ENCODE measurements at places on chromosomes 16 and 17. TPM values are rescaled to one million over a fixed set of nuclear protein-coding genes. Genes with fewer than 3 reads are reported as not detected.

Gene PPY
- polyA plus RNA-seq, result not detected

Gene CYB561
- 13.0 TPM for polyA plus RNA-seq

Gene OTOP2
- not detected for polyA plus RNA-seq

Gene MT1A
- 0.82 TPM for polyA plus RNA-seq

Gene DRC3
- 1.2 TPM for polyA plus RNA-seq

Gene FBXL19
- polyA plus RNA-seq, result 5.9 TPM

Gene CD68
- 58.2 TPM for polyA plus RNA-seq

Gene GALNS
- polyA plus RNA-seq, result 6.3 TPM

DNA sequence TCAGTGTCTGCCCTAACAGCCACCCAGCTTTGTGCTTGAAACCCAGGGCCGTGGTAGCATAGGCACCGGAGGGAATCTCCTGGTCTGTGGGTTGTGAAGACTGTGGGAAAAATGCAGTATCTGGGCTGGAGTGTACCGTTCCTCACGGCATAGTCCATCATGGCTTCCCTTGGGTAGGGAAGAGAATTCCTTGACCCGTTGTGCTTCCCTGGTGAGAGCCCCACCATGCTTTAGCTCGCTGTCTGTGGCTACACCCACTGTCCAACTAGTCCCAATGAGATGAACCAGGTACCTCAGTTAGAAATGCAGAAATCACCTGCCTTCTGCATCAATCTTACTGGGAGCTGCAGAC is 67.3 kb downstream of the ATF7IP2 start:
- DNase-seq, result no peak

DNA sequence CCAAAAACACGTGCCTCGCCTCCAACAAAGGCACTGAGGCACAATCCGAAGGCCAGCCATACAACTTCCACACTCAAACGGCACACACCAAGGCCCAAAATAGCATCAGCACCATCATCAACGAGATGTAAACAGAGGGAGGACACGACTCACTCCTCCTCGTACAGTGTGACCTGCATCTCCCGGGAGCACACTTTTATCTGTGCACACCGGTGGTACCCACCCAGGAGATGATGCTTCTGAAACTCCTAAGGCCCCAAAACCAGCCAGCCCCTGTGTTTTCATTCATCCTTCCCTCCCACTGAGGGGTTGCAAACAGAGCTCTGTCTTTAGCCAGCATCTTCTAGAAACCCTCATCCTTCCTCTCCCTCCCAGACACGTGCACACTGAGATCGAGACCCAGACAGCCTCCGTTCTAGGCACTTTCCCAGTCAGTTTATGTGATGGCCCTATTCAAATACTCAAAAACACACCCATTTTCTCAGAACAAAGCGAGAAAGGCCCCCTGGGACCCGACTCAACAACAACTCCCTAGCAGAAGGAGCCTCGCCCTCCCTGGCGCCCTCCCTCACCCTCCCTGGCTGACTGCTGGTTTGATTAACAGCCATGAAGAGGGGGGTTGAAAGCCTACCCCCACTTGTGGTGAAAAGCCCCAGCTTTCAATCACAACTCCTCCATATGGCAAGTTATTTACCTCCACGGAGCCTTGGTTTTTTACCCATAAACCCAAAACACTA is 76.3 kb downstream of the GAS7 start:
- no peak for DNase-seq

DNA sequence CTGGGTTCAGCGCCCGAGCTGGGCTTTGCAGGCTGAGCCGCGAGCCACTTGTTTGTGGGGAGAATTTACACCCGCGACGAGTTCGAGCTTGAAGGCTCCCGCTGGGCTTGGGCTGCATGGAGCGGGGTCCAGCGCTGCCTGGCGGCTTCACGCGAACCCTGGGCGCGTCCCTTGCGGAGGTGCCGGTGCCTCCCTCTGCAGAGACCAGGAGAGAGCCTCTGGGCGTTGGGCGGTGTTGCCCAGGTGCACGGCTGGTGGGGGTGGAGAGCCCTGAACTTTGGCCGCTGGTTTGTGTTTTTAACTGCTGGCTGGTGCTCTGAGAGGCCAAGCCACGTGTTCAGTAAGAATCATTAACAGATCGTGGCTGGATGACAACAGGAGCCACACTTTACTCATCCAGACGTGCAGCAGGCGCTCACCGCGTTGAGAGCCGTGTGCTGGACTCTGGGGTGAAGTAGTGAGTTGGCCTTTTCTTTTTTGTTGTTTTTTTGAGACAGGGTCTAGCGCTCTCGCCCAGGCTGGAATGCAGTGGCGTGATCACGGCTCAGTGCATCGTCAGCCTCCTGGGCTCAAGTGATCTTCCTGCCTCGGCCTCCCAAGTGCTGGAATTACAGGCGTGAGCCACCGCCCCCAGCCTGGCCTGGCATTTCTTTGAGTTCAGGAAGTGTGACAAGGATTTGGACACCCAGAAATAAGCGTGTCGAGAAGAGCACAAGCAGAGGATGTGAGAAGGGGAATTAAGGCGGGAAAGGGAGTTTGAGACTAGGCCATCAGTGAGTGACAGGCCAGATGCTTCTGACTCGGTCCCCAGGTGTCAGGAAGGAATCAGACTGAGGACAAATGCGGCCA is 827 bp downstream of the CDK10 start:
- DNase-seq, result peak; percentile 3

DNA sequence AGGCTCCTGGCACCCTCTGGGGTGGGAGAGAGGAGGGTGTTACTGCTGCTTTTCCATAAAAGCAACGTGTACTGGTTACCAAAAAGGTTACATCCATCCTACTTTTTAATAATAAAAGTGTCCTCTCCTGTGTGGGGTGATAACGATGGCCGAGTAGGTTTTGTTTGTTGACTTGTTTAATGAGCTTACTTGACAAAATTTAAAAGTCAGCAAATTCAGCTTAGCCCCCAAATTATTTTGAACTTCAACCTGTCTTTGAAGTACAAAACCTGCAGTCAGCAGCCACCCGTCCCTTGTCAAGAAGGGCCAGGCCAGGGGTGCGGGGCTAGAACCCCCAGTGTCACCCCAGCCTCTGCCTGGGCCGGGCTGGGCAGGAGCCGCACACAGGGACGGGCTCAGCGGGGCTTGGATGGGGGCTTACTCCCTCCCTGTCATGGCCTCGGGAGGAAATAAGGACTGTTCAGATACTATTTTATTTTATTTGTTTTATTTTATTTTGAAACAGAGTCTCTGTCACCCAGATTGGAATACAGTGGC is 103.9 kb upstream of the CHMP6 start:
- no peak for DNase-seq

GRCh38 chr16:19582050-19582831 is 26.7 kb downstream of the VPS35L start:
- no peak for DNase-seq

- no peak for DNase-seq
Observed at GRCh38 chr16:81651758-81652718, 127.1 kb upstream of the PLCG2 start.

DNA sequence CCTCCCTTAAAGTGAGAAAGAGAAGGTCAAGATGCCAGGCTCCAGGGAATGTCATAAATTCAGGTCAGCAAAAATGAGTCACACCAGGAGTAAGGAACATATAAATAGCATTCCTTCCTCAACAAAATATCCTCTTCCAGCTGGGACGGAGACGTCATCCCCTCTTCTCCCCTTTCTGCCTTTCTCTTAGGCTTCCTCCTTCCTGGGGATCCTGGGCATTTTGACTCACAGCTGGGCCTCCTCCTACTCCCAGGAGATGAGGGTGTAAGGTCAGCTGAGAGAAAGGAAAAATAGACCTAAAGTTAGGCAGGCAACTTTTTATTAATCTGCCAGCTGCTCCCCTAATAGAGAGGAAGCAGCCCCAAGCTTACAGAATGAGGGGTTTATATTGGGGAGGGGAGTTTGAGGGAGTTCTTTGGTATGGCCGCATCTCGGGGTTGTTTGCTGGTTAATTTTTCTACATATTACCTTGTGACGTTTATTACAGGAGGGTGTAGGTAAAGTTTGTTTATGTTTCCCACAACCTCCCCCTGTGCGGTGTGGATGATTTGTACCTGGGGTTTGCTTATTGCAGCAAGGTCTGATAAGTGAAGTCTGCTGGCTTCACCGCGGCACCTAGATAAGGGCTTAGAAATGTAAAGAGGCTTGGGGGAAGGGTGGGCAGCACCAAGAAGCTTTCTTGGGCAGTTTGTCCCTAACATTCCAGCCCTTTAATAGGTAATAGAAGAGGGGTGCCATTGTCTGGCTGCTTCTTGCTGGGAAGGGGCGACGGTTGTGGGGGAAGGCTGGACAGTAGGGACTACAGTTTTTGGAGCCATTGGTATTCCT is 7.1 kb upstream of the ZNF747 start:
- DNase-seq, result no peak

DNA sequence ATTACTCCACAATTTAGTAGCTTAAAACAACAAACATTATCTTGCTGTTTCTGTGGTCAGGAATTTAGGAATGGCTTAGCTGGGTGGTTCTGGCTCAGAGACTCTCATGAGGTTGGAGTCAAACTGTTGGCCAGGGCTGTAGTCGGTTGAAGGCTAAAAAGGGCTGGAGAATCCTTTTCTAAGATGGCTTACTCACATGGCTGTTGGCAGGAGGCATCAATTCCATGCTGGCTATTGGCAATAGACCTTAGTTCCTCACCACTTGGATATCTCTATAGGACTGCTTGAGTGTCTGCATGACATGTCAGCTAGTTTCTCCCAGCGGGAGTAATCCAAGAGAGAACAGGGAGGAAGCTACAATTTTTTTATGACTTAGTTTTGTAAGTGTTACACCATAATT is 6.6 kb upstream of the EFCAB13 start:
- DNase-seq, result no peak
